ENCODE measurements at places on chromosomes 2 and 18.

GRCh38 chr2:74149570-74150319, 2.0 kb upstream of the BOLA3 start:
- DNase-seq: no peak

- no peak for DNase-seq
Measured at GRCh38 chr2:160324161-160324800, 124.2 kb upstream of the ITGB6 start.

DNA sequence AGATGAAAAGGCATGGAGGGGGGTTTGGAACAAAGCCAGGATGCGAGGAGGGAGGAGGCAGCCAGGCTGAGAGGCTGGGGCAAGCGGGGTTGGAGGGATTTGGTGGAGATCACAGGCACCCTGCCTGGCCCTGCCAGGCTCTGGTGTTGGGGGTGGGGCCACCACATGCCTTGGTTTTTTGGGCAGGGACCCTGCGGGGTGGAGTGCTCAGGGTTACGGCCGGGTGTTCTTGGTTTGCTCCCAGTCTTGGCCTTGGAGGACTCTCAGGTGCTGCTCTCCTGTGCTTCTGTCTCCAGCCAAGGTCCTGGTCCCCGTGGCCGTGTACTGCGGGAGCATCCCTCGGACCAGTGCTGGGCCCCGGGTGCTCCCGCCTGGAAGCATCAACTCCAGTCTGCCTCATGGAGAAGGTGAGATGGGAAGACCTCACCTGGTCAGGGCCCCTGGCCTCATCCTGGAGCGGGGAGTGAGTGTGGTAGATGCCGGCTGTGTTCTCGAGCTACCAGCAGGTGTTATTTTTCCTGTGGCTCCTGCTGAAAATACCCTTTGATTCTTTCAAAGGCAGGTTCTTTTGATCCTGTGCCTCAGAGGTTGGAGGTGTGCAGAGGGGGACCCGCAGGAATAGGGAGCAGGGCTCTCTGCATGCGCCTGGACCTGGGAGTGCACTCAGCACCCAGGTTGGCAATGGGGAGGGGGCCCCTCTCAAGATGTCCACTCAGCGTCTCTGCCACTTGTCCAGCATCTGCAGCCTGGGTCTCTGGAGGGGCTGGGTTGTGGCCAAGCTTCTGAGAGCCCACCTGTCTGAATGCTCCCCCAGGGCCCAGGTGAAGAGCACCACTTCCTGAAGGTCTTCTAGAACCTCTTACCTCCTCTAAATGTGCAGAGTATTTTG, 17.0 kb downstream of the TOGARAM2 start:
- no peak for DNase-seq

DNA sequence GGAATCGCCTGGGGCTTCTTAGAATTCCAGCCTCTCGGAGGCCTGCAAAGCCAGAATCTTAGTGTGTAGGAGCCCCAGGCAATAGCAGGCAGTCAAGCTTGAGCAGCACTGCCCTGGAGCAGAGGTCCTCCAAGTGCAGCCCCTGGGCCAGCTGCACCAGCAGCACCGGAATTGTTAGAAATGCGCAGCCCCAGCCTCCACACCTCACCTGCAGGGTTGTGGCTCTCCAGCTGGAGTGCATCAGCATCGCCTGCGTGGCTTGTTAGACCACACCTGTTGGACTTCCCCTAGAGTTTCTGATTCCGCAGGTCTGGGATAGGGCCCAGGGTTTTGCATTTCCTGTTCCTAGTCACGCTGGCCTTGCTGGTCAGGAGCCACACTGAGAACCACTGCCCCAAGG, 100.3 kb downstream of the ASAP2 start:
- no peak for DNase-seq

GRCh38 chr2:177604271-177605065, 211.9 kb downstream of the AGPS start:
- DNase-seq: no peak

DNA sequence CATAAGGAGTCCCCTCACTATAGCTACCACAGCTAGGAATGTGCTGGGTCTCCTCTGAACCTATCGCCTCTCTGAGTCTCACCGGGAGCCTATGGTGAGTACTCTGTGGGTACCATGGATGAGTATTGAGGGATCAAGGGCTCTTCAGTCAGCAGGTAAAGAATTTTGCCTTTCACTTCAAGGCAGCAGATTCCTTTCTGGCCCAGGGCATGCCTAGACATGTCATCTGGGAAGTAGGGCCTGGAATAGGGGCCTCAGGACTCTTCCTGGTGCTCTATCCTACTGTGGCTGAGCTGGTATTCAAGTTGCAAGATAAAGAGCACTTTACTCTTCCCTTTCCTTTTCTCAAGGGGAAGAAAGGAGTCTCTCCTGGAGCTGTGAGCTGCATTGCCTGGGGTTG, 85.6 kb upstream of the LHCGR start:
- no peak for DNase-seq

- DNase-seq: no peak
Measured at GRCh38 chr2:147512206-147512605, 332.6 kb upstream of the ACVR2A start.

DNA sequence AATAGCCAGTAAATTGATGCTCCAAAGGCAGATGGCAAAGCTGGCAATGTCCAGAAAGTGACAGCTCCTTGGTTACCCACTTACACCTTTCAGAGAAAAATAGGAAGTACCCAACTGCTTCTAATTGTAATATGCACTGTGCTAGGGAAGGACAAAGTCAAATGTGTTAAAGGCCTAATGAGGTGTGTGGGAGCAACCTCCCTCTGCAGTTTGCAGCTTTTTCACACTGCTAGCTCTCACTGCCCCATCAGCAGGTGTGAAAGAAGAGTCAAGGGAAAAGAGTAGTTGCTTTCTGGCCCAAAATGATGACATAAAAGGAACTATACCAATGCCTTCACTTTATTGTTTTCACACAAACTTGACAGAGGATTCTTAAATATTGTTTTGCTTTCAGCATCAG, 284.1 kb upstream of the SETBP1 start:
- no peak for DNase-seq

DNA sequence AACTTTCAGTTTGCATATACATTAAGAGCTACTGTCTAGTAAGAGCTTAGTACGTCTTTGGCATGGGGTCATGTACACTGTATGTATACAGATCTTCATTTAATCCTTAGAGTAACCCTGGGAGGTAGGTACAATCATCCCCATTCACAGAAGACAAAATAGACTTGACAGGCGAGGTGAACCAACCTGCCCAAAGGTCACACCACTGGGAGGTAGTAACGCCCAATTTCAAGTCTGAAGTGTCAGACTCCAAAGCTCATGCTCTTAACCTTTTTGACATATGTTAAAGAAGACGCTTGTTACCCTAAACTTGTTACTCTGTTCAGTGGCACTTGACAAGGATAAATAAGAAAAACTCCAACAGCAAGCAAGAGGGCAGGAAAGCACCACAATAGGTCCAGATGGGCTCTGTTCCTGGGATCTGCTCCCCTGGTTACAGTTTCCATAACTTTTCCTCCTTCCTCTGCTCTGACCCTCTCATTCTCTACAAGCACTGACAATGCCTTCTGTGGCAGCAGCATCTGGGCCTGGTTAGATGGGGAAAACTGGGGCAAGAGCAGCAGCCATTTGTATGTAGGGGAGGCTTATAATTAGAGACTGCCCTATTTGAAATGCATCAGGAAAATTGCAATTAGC, 64.7 kb upstream of the SERTAD2 start:
- no peak for DNase-seq

DNA sequence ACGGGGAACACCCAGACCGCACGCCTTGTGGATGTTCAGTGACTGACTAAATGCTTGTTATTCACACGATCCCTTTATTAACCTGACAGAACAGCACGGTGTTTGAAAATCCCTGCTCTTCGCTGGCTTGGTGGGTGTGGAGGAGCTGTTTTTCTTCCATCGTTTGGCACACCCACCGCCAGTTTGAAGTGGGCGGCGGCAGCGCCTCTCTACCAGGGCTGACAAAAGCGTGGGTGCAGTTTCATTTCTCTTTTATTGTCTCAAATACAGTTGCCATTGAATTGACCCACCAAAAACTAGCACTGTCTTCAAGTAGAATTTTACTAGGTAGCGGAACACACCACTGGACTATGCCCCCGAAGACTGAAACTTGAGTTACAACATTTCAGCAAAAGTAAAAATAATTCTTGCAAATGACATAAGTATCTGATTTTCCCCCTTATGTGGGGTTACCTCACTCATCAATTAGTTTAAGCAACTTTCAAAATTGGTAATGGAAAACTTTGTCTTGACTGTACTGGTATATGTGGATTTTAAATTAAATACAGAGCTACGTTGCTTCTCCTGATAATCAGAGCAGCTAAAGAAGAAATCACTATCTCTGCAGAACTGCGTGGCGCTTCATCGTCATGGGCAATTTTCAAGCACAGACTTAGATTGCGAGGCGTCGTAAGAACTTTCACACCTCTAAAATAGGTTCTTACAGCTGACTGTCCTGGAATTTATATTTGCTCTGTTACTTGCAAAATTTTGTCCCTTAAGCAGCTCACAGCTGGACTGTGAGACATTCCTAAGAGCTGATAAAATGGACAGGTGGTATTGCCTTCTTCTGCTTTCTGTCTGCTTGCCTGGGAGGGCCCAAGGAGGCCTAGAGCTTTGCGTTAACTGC, 60.9 kb downstream of the LDLRAD4 start:
- DNase-seq: no peak

DNA sequence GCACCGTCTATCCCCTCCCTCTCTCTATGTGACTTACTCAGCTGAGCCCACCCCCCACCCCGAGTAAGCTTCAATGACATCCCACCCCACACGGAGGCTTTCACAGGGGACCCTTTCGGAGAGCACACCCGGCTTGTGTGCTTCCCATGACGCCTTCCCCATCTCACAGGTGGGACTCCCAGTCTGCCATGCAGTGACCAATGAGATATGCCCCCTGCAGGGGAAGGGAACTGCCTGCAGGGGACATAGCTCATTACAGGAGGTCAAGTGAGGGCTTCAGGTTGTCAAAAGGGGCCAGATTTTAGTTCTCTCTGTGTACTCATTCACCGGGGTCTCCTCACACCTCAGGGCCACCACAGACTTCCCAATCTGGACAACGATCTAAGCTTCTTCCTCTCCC, 112.6 kb downstream of the GAREM1 start:
- no peak for DNase-seq

DNA sequence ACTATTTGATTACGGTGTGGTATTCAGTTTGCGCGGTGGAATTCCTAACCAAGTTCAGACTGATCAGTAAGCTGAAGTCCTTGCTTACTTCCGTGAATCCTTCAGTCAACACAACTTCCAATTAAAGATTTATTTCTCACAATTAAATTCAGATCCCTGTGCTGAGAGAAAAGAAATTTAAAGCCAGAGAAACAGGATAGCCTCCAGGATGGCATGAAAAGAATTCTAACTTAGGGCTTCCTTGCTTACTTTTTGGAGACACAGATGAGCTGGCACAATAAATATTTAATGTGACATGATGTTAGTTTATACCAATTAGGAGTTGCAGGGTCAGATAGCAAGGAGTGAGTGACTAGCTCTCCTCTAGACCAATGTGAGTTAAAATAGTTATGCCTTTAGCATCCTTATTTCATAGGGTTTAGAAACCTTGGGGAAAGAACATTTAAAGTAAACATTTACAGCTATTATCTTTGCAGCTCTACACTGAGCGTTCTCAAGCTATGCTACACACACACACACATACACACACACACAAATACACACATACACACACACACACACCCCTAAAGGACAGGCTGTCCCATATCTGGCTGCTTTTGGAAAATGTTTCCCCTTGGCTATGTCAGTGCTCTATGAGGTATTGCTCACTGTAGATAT, 151.0 kb downstream of the TRIB2 start:
- no peak for DNase-seq

GRCh38 chr2:71526141-71526540, 72.8 kb downstream of the DYSF start:
- DNase-seq: no peak

DNA sequence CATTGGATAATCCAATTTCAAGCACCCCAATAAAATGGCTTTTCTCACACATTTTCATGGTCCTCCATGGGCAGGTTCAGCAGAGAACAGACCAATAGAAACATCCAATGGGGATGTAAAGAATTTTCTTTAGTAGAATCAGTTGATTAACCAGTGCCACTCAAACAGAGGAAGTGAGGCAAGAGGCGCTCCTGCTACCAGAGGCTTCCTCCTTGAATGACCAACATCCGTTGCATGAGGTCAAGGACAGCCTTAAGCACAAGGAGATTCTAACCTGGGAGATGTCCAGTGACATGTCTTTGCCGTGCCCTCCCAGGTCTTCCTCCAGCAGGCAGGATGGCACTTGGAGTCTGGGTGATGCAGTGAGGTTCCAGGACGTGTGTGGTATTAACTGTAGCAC, 146.6 kb downstream of the PIEZO2 start:
- no peak for DNase-seq

DNA sequence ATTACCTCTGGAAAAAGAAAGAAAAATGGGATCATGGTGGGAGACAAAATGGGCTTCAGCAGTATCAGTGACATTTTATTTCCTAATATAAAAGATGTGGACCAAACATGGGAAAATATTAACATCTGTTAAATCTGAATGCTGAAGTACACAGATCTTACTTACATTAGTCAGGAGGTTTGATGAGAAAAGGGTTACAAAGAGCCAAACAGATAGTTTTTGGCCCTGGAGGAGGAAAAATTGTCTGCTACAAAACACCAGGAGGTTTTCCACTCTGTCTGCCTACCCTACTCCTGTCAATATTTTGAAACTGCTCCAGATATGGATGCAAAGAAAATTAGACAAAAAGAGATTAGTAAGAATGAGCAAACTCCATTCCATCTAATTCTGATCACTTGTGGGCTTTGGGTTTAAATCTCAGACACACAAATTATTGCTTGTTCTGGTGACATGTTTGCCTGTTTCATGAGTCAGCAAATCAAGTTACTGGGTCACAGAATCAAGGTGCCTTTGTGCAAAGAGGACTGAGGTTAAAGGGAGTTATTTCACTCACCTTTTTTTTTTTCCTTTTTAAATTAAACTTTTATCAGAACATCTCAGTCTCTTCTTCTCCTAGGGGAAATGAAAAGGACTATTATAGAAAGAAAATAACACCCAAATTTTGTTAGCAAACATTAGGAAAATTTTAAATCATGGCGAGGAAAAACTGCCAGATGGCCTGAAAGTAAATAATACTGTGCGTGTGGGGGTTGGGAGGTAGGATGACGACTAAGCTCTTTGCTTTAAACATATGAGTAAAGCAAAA, 87.0 kb upstream of the SPATS2L start:
- DNase-seq: no peak

- no peak for DNase-seq
Measured at GRCh38 chr2:157269922-157270321, 12.4 kb downstream of the GALNT5 start.

GRCh38 chr2:176910828-176911227, 301.8 kb upstream of the HNRNPA3 start:
- DNase-seq: no peak

GRCh38 chr18:2515908-2516625, 55.2 kb downstream of the METTL4 start:
- peak; percentile 92 for DNase-seq

DNA sequence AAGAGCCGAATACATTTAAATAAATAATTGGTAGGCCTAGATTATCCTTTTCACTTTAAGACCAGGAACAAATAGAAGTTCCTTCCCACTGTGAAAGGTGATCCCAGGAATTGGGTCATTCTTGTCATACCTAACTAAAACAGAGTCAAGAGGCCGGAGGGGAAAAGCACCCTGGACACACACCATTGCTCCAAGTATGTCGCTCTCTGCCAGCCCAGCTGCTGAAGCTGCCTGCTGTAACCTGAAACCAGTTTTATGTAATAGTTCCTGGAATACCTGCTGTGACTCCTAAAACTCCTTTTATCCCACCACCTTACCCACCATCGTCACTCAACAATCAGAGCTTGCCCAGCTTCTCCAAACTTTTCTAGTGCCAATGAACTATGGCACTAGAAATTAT, 217.1 kb downstream of the PTPRM start:
- no peak for DNase-seq

GRCh38 chr2:119455066-119455718, 23.5 kb downstream of the TMEM37 start:
- no peak for DNase-seq

GRCh38 chr18:8778386-8778785, 73.0 kb downstream of the MTCL1 start:
- DNase-seq: no peak

Measured in non-pigmented ciliary epithelial cell (primary cell).